ENCODE measurements at places on chromosomes 1 and 21.

GRCh38 chr1:200224315-200224714, 185.5 kb downstream of the ZNF281 start:
- DNase-seq = no peak

DNA sequence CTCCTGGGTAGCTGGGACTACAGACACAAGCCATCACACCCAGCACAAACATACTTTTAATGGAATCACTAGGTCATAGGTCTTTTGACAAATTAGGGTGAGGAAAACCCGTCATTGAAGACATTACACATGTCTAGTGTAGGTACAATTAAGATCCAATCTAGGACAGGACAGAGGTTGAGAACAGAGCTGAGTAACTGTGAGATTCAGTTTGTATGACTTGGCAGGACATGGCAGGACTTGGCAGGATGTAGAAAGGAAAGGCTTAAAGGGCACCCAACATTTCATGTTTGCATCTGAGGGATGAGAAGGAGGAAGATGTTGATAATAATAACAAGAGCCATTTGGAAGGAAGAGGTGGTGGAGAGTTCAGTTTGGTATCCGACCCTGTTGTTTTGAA, 483.8 kb downstream of the PCP4 start:
- no peak for DNase-seq

- DNase-seq = no peak
Measured at GRCh38 chr1:110829955-110830553, 42.9 kb upstream of the CD53 start.

- DNase-seq = no peak
Measured at GRCh38 chr1:19066874-19067181, 110.4 kb upstream of the IFFO2 start.

GRCh38 chr1:35567947-35568558, 5.1 kb upstream of the TFAP2E start:
- no peak for DNase-seq

DNA sequence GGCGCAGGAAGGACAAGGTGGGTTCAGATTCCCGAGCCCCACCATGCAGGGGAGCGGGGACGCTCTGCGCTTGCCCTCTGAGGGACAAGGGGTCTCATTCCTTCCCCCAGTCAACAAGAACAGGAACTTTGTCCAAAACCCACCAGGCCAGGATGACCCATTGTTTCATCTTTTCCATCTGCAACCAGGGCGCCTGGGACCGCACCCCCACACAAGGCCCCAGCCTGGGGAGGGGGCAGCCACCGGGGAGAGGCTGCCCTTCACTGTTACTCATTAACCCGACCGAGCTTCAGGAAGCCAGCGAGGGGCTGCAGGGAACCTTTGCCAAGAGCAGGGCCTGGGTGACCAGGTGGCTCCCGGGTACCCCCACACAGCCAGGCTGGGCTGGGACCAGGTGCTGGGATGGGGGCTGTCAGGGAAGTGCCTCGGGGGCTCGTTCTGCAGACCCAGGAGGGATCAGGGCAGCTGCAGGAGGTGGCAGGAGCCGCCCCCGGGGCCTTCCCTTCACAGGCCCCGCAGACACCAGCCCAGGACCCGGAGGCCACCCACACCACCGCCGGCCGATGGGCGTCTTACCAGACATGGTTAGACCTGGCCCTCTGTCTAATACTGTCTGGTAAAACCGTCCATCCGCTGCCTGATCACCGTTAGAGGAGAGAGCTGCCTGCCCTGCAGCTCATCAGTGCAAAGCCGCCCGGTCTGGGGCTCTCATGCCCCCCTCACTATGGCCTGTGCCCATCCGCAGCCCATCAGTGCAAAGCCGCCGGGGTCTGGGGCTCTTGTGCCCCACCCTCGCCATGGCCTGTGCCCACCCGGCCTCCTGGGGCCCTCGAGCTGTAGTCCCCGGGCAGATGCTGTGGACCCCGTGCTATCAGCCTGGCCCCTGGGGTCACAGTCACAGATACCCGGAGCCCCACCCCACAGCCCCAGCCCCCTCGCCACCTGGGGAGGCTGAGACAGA, 4.9 kb upstream of the TTLL10 start:
- DNase-seq = no peak

GRCh38 chr1:27102707-27103468, 52.0 kb downstream of the SLC9A1 start:
- DNase-seq = peak; percentile 80

- no peak for DNase-seq
Measured at GRCh38 chr1:244154872-244155531, 103.9 kb downstream of the ZBTB18 start.

DNA sequence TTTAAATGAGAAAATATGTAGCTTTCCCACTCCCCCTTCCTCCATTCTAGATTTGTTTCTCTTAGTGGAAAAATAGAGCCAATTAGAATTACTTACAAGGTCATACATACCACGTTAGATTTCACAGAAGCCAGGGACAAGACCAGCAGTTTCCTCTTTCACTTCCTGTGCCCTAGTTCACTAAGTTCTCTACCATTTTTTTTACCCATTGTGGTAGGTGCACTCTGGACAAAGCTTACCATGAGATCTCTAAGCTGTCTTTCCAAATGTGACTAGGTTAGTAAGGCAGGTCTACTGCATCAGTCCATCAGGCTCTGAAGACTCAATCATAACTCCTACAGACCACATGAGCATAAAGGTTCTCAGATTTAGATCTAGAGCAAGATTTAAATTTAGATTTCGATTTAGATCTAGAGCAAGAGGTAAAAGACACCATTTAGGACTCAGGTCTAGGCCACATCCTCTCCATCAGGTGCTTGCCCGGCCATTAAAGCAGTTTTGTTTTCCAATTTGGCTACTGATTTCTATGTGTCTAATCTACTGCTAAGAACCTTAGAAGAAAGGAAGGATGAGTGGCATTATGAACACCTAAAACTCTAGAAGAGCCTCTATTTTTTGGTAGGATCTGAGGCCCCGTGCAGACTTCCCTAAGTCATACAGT, 235.3 kb downstream of the FAF1 start:
- DNase-seq = no peak

GRCh38 chr1:107966550-107966949, 1.6 kb upstream of the VAV3 start:
- no peak for DNase-seq

DNA sequence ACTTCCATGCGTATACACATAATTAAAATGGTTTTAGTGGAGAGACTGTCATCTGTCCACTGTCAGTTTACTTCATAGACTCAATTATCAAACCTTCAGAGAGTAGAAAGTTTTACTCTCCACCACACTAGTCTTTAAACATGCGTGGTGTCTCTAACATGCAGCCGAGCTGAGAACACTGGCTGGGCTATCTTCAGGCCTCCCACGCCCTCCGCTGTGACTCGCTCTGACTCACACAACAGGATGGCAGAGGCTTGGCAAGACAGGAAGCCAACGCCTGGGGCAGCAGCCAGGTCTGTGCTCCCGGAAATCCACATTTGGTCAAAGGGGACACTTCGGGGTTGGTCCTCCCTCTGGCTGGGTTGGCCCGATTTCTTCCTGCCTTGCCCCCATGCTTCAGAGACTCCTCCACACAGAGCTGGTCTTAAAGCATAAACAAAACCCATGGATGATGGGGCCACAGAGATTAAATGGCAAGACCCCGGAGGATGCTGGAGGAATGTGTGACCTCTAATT, 22.7 kb upstream of the IFNGR2 start:
- peak; percentile 56 for DNase-seq

DNA sequence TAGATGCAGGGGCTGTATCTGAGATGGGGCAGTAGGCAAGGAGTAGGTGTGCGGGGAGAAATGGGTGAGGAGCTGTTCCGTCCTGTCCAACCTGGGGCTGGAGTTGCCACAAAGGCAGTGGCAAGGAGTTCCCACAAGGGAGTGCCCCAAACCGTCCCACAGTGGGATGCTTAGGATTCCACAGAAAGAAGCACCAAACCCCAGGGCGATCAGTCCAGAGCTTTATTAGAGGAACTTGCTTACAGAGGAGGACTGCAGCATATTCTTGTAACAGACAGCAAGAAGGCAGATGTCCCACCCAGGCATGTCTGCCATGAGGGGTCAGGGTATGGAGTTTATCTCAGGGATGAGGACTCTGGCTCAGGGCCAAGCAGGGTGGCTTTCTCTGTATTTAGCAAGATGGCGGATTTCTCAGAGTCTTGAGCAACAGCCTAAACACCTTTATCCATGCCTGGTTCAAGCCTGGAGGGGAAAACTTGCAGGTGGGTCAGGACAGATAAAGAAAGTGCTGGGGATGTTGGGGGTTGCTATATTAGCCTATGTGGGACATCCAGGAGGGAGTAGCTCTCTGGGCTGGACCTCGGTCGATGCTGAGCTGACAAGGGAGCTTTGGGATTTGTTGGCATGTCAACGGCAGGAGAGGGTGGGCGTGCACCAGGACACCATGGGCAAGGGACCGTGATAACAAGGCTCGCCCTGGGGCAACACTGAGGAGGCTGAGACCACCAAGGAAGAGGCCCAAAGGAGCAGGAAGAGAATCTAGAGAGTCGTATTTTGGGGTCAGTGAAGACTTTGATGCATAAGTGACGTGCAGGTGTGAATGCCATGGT, 32.8 kb downstream of the OBSCN start:
- DNase-seq = no peak
